NCI-H2081 treated with DMSO at 0.1 percent for 48 hours (cell line): ENCODE measurements at places on chromosomes 16 and 17.

- no peak for DNase-seq
Measured at GRCh38 chr17:13957636-13958035, 111.7 kb upstream of the COX10 start.

- DNase-seq = no peak
Measured at GRCh38 chr16:81265658-81266451, 27.4 kb downstream of the BCO1 start.

DNA sequence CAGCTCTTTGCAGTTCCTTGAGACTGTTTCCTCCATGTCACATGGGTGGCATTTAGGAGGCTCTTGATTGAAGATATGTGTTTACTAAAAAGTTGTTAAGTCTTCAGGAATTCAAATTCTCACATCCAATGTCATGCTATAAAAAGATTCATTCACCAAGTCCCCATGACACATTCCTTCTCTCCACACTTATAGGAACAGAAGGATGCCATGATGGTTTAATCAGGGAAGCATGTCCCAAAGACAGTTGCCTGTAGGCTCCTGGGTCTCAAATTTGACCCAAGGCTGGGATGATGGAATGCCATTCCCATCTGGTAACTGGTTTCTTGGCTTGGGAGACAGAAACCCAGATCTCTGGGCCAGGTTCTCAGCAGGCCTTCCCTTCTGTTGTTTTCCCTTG lies 140.6 kb upstream of the SOX9 start:
- no peak for DNase-seq

GRCh38 chr17:44930667-44931066 lies 15.4 kb upstream of the GFAP start:
- no peak for DNase-seq

GRCh38 chr16:68351991-68352431 lies 41.2 kb downstream of the PRMT7 start:
- DNase-seq = no peak

- no peak for DNase-seq
Measured at GRCh38 chr16:87582216-87582965, 19.9 kb upstream of the JPH3 start.

- no peak for DNase-seq
Measured at GRCh38 chr16:58652741-58653140, 23.1 kb upstream of the CNOT1 start.

DNA sequence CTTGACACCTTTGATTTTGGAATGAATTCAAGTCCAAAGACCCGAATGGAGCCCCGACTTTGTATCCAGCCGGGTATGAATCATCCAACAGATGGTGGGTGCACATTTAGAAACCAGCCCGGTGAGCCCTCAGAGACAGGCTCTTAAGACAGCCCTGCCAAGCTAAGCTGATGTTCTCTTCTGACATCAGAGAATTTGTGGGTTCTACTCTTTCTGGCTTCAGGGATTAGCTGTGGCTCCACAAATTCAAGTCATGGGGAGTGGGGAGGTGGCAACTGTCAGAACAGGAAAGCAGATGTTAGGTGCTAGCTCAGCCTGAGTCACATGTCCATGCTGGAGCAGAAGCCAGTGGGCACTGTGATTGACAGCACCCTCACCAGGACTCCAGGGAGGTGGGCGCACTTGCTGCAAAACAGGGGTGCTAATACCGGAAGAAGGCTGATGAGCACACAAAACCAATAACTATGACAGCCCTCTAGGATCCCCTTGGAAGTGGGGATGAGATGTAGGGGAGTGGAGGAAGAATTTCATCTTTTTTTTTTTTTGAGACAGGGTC lies 31.4 kb upstream of the XYLT2 start:
- DNase-seq = no peak

DNA sequence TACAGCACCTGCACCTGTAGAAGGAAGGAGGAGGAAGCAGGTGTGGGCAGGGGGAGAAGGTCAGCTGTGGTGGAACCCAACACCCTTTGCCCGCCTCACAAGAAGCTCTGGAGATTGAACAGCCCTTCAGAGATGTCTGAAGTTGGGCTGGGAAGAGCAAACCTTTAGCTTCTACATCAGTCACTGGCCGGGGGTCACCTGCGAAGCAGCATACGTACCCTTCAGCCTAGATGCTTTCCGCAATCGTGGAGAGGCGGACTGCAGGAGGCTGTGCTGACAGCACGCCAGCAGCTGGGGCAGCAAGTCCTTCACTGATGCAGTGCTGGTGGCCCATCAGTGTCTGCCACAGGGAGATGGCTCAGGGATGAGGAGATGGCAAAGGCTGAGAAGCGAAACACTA lies 5.2 kb upstream of the HS3ST3B1 start:
- DNase-seq = no peak

GRCh38 chr16:76199681-76200220 lies 77.5 kb upstream of the CNTNAP4 start:
- DNase-seq = no peak

- DNase-seq = no peak
Measured at GRCh38 chr16:57123974-57124674, 31.7 kb downstream of the CPNE2 start.

DNA sequence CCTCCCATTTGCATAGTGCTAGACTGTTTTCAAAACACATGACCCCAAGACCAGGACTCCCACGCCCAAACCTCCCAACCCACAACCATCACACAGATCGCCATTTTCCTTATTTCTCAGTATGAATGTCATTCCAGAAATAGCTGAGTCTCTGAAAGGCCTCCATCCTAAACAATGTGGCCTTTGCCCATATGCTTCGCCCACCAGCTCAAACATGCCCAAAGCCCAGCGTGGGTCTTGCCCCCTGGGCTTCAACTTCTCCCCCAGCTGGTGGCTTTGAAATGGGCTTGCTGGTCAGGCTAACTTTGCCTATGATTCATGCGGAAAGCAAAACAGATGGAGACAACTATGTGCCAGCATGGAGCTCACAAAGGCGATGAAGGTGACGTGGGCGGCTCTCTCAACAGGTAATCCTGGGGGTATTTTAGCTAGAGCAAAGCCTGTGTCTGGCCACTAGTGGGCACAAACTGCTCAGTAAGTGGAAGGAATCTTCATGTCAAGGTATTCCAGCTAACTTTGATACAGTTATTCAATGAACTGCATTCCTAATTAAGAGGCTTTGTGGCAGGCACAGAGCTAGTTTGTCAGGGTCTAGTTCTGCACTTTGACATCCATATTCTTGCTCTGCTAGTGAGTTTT lies 17.1 kb downstream of the PMP22 start:
- DNase-seq = no peak

DNA sequence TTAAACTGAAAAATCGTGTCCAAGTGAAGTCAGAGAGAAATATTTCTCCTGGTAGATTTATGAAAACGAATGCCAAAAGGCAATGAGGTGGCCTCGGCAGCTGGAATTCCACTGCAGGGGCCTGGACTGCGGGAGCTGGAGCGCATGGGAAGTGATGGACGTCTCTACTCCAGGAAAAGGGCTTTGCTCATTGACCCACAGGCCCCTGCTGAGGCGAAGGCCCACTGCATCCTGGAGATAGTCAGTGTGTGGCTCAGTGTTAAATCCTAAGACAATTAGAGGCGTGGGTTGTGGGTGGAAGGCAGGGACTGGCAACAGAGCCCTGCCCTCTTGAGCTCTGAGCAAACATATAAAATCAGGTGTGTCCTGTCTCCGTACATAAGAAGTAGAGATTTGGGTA lies 191.4 kb downstream of the SLC39A11 start:
- no peak for DNase-seq

DNA sequence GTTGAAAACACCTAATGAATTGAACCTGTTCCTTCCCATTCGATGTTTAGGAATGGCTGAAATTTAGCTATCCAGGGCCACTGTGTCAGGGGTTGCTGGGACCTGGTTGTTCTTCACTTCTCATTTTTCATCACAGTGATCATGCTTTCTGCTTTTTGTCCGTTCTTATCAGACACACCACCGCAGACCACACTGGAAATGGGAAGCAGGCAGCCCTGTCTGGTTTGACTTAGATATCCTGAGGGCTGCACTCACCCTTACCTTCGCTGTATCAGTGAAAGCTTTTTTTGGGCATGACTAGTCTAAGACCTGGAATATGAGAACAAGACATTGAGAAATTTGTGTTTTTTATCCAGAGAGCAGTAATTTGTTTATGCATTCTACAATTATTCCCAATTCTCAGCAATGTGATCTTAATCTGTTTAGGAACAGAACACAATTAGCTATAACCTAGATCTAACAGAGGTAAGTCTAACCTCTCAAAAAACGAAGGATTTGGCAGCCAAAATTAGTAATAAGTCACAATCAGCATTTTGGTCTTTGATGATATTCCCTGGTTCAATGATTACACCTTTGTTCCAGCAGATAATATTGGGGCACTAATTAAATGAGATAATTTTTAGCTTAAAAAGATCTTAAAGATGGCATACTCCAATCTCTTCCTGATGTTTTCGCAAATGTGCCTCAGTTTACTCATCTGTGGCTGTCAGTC lies 126.0 kb upstream of the GOT2 start:
- no peak for DNase-seq

DNA sequence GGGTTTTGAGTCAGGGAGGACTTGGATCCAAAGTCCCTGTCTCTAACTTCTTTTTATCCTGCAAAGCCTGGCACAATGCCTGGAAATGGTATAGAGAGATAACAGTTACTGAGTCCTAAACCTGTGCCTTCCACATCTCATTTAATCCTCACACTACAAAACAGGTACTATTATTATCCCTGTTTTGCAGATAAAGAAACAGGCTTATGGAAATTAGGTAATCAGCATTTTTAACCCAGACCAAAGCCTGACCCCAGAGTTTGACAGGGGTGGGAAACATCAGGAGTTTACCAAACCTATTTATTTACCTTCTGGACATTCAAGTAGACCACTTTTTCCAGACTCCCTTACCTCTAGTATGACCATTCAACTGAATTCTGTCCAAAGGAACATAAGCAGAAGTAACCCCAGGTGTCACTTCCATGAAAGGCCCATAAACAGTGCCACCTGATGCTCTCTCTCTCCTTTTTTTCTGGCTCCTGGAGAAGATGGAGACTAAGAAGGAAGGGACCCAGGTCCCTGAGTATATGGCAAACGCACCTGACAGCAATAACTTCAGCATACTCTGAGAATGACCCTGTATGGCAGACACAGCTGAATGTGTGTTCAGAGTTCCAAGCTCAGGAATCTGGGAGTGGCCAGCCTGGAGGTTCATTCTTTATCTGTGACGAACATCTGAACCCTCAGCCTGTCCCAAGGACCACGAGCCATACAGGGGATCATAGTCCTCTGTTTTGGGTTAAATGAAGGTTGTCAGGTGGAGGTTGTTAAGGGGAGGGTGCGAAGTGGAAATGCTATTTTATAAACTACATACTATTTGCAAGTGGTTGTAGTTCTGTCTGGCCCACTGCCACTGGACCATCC lies 62.7 kb downstream of the HLF start:
- no peak for DNase-seq

DNA sequence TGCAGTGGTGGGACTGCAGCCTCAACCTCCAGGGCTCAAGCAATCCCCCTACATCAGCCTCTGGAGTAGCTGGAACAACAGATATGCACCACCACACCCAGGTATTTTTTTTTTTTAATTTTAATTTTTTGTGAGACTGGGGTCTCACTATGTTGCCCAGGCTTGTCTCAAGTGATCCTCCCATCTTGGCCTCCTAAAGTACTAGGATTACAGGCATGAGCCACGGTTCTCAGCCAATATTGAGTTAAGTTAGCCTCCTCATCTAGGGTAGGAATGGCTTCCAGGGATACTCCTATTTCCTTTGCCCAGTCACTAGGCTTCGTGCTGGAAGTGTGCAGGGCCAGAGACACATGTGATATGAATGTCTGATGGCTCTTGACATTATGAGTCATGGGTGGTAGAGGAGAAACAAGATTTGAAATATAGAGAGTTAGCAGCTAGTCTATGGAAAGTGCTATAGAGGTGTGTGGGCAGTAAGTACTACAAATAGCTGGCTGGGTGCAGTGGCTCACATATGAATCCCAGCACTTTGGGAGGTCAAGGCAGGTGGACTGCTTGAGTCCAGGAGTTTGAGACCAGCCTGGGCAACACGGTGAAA lies 8.0 kb upstream of the HES7 start:
- no peak for DNase-seq

GRCh38 chr16:21950782-21951521 lies 2.2 kb upstream of the UQCRC2 start:
- no peak for DNase-seq

DNA sequence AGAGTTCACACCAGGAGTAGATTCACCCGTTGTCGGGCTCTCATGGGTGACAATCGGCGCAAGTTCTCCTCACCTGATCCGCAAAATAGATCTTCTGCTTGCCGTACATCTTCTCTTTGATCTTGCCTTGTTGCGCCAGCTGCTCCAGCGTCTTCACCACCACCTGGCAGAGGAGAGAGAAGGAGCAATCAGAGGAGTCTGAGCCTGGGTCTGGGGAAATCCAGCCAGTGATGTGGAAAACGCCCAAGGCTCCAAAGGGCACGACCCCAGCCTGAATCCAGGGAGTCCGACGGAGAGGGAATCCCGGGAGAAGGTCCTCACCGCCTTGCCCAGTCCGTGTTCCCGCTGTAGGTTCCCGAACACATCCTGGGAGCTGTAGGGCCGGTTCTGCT lies 393 bp downstream of the PSMC3IP start:
- no peak for DNase-seq

GRCh38 chr16:81239367-81240121 lies 1.1 kb downstream of the BCO1 start:
- no peak for DNase-seq

DNA sequence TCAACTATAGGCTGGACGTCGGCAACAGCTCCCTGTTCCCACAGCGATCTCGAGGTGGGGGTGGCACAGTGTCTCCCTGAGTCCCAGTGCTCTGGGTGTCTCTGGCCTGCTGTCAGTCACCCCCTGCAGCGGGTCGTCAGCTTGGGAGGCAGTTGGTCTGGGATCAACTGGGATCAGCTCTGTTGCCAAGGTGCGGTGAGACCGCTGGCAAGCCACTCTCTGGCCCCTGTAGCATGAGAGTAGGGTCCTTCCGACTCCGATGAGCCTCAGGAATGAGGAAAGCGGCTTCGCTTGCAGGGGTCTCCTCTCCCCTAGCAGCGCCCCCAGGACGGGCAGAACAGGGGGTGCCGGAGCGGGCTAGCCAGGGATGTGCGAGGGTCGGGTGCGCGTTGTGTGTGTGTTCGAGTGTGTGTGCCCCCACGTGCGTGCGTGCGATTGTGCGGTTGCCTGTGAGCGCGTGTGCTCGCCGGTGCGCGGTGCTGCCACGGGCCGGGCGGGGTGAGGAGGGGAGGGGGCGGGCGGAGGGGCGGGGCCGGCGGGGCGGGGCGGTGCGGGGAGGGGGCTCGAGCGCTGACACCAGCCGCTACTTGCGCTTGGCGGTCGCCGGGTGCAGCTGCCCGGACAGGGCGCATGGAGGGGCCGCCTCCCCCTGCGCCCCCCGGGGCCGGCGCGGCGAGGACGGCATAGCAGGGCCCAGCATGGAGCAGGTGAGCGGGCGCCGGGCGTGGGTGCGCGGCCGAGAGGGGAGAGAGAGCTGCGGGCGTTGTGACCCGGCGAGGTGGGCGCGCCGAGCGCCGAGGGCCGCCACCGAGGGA lies 9.4 kb upstream of the ARHGAP23 start:
- no peak for DNase-seq
